Myocyte (in vitro differentiated cells): ENCODE measurements at places on chromosomes 6 and 20. TPM values are rescaled to one million over a fixed set of nuclear protein-coding genes. Genes with fewer than 3 reads are reported as not detected.

Gene ARMC12
- 0.16 and 0.37 TPM in 2 replicates for total RNA-seq

Gene ME1
- 31.3 and 37.3 TPM in 2 replicates for total RNA-seq

Gene HTR1B
- 0.48 and 0.73 TPM in 2 replicates for total RNA-seq

Gene CTCFL
- total RNA-seq = not detected in 2 replicates
